Activated CD4-positive, alpha-beta T cell treated with anti-CD3 and anti-CD28 coated beads, Interleukin-2, amount 50 U/mL, for 1 hour (primary cell): ENCODE measurements at places on chromosomes 2 and 18.

GRCh38 chr2:5482929-5483331 is 209.3 kb upstream of the SOX11 start:
- DNase-seq: no peak

- no peak for DNase-seq
Measured at GRCh38 chr2:170247882-170248393, 70.0 kb downstream of the MYO3B start.

DNA sequence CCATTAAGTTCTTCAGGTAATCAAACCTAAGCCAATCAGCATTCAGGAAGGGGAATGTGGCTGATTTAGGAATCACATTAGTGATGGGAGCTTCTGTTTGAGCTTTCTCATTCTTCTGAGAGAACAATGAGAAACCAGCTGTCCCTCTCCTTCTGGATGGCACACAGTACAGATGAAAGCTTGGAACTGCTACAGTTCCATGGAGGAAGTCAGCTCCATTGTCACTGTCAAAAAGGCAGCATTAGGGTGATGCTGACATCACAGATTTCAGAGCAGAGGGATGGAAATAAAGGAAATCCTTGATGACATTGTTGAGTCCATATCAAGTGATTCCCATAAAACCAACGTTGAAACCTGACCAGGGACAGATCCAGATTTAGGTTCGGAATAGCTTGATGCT is 36.1 kb upstream of the ACYP2 start:
- no peak for DNase-seq

- no peak for DNase-seq
Measured at GRCh38 chr2:224308272-224308911, 93.5 kb downstream of the FAM124B start.

GRCh38 chr2:178282075-178282815 is 87.9 kb downstream of the OSBPL6 start:
- DNase-seq: no peak

GRCh38 chr2:8999102-8999446 is 4.4 kb downstream of the MBOAT2 start:
- no peak for DNase-seq
